ENCODE measurements at places on chromosomes 16 and 17.
A peak's percentile ranks its signal among the peaks of the same experiment; 100 is the strongest.

DNA sequence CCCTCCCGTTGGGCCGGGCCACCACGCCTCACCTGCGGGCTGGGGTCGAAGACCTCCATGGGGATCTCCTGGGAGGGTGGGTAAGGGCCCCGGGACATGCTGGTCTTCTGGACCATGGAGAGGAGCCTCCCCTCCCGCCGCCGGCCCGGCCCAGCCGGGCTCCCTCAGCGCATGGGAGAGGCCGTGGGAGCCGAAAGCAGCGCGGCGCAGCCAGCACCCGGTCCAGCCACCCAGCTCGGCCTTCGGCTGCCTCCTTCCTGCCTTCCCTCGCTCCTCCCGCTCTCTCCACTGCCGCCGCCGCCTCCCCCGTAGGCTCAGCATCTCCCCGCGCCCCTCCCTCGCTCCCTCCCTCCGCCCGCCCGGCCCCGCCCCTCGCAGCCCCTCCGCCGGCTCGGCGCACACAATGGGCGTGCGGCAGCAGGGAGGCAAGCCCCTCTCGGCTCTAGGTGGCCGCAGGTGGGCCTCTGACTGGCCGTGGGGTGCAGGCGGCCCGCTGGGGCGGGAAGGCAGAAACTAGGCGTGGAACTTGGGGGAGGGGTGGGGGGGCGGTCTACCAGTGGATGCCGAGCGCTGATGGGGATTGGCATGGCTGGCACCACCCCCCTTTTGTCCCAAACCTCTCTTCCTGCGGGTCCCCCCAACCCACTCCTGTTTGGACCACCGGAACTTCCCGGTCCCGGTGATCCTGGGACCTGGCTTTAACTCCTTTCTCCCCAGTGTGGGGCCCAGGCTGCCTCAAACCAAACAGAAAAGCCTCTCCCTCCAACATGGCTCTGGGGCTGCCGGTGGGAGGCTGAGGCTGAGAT is at the start of gene CACNB1:
Gene CACNB1 (minus strand): TSS at position 290 of the 806 bp plus-strand sequence. CDS start 174 bp downstream, at position 116.
- DNase-seq: peak; percentile 44

- DNase-seq: no peak
These were observed 359.0 kb upstream of the TBX2 start for GRCh38 chr17:61040666-61041065.

GRCh38 chr16:25260416-25260815 is 2.8 kb upstream of the ZKSCAN2 start:
- no peak for DNase-seq

- no peak for DNase-seq
These were observed 38.1 kb downstream of the CALB2 start for GRCh38 chr16:71396594-71396993.

DNA sequence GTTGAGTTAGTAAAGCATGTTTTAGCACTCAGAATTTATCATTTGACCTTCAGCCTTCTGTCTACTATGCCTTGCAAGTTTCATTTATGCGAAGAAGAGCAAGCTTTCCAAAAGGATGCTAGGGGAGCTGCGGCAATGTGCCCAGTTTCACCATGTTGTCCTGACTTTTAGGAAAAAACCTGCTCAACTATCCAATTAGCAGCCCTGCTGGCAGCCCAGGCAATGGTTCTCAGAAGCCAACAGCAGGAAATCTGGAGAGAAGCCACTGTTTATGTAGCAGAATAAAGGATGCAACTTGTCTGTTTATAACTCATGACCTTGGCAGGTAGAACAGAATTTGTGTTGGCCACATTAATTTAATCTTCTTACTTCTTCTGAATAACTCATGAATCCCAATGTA is 230.8 kb downstream of the ABCC12 start:
- DNase-seq: no peak

GRCh38 chr17:6356562-6356961 is 78.4 kb downstream of the AIPL1 start:
- DNase-seq: no peak

- DNase-seq: no peak
These were observed 5.3 kb downstream of the GPRC5B start for GRCh38 chr16:19879241-19879792.

- DNase-seq: no peak
These were observed 1.2 kb downstream of the DUSP14 start for GRCh38 chr17:37490638-37491614.

- DNase-seq: no peak
These were observed 17.0 kb upstream of the TOX3 start for GRCh38 chr16:52563767-52564611.

DNA sequence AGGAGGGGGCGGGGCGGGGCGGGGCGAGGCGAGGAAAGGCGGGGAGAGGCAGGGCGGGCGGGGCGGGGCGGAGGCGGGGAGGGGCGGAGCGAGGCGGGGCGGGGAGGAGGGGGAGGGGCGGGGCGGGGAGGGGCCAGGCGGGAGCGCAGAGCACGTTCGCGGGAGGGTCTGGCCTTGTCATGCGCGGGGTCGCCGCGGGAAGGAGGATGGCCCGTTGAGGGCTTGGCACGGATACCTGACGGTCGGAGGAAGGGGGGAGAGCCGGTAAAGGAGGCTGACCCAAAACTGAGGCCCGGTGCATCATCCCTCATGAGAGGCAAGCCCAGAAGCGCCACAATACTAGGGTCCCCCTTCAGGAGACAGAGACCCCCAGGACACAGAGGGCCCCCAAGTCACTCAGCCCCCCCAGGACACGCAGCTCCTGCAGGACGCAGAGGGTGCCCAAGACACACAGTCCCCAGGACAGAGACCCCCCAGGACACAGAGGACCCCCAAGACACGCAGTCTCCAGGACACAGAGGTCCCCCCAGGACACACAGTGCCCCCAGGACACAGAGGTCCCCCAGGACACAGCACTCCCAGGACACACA is 593 bp upstream of the WDR45B start:
- peak; percentile 63 for DNase-seq

DNA sequence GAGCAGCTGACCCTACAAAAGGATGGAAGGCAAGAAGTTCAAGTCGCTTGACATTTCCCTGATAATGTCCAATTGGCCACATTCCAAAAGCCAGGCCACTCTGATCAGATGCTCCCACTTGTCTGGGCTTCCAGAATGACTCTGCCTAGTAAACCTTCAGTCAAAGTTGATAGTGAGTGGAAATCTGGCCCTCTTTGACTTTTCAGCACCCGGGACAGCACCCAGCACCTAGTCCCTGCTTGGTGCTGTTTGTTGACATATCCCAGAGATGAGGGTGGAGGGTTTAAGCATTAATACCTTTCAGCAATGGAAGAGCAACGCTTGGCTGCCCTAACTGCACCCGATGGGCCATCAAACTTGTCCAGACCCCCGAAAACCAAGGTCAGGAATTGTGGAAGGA is 131.3 kb downstream of the AIPL1 start:
- DNase-seq: no peak

GRCh38 chr17:13749891-13750235 is 148.1 kb upstream of the HS3ST3A1 start:
- DNase-seq: no peak

GRCh38 chr16:7585705-7586104 is 253.1 kb downstream of the RBFOX1 start:
- DNase-seq: no peak

DNA sequence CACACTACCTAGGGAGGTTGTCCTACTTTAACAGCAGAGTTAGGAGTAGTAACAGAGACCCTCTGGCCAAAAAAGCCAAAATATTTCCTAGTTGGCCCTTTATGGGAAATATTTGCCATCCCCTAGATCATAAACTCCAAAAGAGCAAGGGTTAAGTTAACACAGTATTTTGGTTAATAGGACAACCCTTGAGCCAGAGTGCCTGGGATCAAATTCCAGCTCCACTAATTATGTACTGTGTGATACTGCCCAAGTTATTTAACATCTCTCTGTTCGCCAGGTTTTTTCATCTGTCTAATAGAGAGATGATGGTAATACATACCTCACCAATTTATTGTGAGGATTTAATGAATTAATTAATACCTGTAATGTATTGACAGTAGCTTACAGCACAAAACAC is 767.4 kb downstream of the KCNJ2 start:
- no peak for DNase-seq

GRCh38 chr16:78446486-78446885 is 347.0 kb downstream of the WWOX start:
- DNase-seq: no peak

DNA sequence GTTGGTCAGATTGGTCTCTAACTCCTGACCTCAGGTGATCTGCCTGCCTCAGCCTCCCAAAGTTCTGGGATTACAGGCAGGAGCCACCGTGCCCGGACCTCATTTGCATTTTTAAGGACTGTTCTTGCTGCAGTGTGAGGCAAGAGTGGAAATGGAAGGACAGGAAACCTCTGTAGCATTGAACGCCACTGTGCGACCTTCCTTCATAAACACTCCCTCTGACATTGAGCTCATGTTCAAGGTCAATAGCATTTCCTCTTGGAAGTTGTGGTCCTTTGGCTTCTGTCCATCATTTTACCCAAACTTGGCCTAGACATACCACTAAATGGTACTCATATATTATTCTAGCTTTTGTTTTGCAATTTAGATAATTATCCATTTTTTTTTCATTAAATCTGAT is 32.8 kb upstream of the ABCA8 start:
- no peak for DNase-seq

GRCh38 chr17:58595194-58595792 is 80.9 kb upstream of the MTMR4 start:
- no peak for DNase-seq

GRCh38 chr16:18037051-18037450 is 299.5 kb downstream of the NPIPA8 start:
- no peak for DNase-seq

DNA sequence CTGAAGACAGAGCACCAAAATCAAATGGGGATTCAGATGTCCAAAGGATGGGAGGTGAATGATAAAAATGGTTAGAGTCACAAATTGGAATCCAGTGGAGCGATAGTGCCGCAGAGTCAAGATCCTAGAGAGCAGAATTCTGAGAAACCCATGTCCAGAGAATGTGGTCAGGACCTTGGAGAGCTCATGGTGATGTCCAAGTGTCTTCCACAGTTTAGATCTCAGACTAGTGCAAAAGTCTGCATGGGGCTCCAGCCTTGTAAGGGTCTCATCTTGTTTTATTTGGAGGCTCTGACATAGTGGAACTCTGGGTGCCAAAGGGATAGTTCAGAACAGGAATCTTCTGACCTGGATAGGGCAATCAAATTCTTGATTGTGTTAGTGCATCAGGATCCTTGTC is 245.9 kb upstream of the HSBP1 start:
- DNase-seq: no peak

DNA sequence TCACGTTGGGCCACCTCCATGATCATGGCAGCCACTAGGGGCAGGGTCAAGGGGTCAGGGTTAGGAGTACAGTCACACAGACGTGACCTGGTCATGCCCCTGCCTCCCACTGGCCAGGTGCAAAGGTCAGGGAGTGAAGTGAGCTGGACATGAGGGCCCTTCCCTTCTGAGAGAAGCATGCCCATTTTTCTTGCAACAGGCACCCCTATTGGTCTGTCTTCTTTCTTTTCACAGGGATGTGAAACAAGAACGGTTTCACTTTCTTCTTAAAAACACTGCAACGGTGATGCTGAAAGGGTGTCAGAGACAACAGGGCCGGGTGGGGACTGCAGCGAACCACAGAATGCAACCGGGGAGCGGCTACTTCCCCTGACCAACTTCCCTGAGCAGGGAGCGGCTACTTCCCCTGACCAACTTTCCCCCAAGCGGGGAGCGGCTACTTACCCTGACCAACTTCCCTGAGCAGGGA is 52.1 kb upstream of the DOC2B start:
- DNase-seq: no peak

- DNase-seq: peak; percentile 83
These were observed at the start of gene FOXJ1 for GRCh38 chr17:76141212-76142038. Gene FOXJ1, minus strand, starts transcription at chr17:76141245. Its CDS starts 850 bp downstream, at chr17:76140395.

DNA sequence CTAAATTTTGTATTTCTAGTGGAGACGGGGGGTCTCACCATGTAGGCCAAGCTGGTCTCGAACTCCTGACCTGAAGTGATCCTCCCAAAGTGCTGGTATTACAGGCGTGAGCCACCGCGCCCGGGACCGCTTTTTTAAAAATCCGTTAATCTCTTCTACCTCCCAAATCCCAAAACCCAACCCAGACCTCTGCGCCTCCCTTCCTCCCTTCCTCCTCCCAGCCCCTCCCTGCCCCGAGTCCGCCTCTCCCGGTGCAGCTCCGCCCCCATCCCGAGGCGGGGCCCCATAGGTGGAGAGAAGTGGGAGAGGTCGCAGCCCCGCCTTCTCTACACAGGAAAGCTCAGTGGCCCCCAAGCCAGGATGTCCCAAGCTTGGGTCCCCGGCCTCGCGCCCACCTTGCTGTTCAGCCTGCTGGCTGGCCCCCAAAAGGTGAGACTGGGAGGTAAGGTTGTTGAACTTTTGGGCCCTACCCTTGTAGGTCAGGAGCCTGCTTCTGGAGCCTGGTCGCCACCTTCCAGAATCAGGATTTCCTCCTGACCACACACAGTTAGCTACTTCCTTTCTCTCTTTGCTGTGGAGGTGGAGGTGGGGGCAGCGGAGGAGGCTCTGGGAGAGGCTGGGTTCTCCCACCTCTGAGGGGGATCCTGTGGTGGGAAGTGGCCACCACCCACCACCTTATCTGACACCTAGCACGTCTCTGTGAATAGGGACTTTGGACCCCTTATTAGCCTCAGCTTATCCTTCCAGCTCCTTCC is at the start of gene TMEM92:
Gene TMEM92 (plus strand): TSS at position 325 of the 755 bp plus-strand sequence. CDS start 36 bp downstream, at position 361.
- DNase-seq: no peak

GRCh38 chr17:64941761-64942160 is 22.5 kb upstream of the LRRC37A3 start:
- DNase-seq: no peak

- DNase-seq: peak; percentile 88
These were observed 12.4 kb upstream of the AURKB start for GRCh38 chr17:8222630-8223355.

DNA sequence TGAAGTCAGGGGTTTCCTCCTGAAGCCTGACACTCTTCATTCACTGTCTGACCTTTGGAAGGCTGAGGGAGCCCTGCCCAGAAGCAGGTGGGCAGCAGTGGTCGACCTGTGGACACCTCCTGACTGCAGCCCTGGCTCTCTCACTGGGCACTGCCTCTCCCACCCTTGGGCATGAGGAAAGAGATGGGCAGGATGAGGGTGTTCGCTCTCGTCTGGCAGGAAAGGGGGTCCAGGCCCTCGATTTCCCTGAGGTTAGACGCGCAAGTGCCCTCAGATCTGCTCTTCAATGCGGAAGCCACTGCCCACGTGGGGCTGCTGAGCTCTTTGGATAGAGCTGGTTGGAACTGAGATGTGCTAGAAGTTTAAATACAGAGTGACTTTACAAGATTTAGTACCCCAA is 171.9 kb downstream of the AHSP start:
- DNase-seq: no peak

DNA sequence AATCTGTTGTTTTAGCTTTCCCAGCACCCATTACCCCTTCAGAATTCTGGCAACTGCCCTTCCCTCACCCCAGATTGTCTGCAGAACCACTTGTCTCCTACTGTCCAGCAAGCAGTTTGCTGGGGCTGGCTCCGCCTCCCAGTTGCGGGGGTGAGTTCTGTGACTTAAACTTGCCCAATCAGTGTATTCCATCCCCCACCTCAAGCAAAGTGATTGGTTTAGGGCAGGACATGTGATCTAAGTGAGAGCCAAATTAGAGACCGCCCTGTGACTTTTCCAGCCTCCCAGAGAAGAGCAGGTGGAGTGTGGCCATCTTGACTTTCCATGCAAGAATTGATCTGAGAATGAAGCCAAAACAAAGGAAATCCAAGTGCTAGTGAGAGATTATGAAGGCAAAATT is 22.7 kb upstream of the SRCIN1 start:
- no peak for DNase-seq
